Stimulated activated CD4-positive, alpha-beta T cell treated with anti-CD3 and anti-CD28 coated beads, TNF-alpha, amount 100 ng/mL, for 1 hour (primary cell): ENCODE measurements at places on chromosomes 3 and 15.

DNA sequence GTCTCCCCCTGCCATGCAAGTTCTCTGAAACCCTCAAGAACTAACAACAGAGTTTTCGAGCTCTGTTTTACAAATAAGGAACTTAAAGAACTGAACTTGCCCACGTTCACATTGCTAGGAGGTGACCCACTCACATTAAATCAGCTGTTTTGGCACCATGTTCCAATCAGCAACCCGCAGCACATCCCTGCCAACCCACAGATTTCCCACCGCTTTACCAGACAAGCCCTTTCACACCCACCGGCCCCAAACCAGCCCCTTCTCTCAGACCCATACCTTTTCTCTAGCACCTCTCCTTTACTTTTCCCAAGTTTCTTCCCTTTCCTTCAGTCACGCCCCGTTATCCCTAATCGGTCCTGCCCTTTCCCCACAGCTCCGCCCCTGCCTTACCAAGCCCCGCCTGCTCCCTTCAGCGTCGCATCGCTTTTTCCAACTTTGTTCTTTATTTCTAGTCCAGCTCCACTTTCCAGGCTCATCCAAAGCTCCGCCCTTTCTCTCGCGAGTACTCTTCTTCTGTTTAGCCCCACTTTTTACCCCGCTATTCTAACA is 804 bp upstream of the BRPF1 start:
- DNase-seq: peak; percentile 11

- DNase-seq: no peak
Measured at GRCh38 chr3:15825016-15825415, 27.2 kb upstream of the ANKRD28 start.

DNA sequence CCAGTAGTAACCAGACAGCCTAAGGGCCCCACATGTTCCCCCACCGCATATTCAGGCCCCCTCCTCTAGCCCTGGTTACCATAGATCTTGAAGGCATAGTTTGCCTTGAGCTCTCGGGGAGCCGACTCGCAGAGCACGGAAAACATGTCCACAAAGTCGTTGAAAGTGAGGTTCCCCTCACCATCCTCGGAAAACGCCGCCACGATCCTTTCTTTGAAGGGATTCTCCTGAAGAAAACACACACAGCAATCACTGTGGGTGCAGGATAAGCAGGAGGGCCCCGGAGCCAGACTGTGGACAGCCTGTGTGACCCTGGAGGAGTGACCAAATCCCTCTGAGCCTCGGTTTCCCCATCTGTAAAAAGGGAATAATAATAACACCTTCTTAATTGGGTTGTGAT is 16.8 kb downstream of the SH2D7 start:
- no peak for DNase-seq

DNA sequence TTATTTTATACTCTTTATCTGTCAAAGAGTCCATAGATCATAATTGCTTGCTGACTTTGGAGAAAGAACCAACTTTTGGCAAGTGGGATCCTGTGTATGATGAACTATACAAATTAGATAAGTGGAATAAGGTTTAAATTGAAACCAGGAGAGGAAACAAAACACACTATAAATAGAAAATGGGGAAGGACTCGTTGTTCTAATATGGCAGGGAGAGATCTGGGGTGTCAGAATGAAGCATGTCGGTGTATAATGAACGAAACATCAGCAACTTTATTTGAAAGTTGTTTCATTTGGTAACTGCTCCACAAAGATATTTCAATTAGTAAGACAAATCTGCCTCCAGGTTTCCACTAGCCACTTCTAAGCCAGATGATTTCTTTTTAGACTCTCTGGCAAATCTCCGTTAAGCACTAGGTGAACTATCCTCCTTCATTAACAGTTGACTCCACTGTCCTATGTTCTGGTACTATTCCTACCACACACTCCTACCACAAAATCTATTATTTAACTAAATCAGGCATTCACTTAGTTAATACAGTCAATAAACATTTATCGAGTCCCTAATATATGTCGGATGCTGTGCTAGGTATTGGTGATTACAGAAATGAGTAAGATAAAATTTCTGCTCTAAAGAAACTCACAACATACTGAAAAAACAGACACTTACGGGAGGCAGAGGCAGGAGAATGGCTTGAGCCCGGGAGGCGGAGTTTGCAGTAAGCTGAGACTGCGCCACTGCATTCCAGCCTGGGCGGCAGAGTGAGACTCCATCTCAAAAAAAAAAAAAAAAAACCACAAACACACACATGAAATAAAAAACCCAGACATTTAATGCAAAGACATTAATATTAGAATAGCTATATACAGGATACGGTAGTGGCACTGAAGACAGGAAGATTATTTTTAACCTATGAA is 20.1 kb downstream of the SLC15A2 start:
- no peak for DNase-seq

DNA sequence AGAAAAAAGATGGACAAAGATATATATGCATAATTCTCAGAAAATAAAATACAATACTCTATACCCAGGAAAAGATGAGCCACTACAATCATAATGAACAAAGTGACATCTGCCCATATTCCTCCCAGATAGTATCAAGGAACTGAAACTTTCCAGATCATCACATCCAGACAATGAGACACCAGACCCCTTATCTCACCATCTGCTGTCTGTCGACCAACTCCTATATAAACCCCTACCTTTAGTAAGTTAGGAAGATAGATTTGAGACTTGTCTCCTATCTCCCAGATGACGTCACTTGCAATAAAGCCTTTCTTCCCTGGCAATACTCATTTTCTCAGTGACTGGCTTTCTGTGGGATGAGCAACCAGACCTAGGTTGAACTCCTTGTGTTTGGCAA is 1071.6 kb downstream of the PLOD2 start:
- DNase-seq: no peak

DNA sequence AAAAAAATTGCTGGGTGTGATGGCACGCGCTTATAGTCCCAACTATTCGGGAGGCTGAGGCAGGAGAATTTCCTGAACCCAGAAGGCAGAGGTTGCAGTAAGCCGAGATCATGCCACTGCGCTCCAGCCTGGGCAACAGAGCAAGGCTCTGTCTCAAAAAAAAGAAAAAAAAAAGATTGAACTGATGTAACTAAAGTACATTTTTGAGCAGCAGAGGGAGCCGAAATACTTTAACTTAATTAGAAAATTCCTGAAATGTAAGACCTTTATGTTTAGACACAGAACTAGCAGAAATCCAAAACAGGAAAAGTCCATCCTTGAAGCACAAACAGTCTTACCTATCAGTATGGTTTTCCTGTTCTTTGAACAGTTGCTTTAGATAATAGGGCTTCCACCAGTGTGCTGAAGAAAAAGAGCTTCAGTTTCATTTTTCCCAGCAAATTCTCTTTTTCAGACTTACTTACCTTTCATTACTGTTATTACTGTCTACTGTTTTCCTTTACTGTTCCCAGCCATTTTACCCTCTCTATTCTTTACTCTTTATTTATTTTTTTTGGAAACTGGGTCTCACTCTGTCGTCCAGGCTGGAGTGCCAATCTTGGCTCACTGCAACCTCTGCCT is 33.4 kb upstream of the ZNF609 start:
- no peak for DNase-seq

- no peak for DNase-seq
Measured at GRCh38 chr3:107574650-107575049, 51.9 kb downstream of the BBX start.

DNA sequence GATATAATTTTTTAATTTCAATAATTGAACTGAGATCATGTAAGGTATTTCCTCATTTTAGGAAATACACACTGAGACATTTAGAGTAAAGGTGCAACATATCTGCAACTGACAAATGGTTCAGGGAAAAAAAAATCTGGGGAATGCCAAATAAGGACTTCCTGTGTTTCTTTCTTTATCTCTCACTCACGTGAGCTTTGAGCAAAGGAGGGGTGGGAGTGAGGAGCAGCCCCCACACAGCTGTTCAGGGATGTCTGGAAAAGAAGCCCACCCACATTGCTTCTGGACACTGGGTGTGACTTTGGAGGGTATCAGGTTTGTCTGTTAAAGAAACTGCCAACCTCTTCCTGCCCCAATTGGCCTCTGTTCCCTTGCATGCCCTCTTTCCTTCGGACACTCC is 5.6 kb upstream of the TP63 start:
- no peak for DNase-seq

DNA sequence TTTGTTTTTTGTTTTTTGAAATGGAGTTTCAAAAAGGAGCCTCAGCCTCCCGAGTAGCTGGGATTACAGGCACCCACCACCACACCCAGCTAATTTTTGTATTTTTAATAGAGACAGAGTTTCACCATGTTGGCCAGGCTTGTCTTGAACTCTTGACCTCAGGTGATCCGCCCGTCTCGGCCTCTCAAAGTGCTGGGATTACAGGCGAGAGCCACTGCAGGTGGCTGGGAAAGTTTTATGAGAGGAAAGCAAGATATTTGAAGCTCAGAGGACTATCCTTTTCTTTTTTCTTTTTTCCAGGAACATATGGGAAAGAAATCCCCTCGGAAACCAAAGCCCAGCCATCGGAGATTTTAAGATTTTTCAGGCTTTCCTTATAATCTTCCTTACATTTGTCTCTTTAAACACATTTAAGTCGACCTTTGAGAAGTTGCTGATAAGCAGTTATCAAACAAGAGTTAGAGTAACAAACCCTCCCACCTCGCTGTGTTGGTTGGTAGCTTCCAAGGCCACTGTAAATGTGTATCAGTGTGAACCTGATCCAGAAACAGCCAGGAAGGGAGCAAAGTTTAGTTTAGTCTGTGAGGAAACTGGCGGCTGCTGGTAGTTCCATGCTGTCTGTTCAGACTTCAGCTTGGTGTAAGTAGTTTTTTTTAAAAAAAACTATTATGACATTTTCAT is 34.5 kb upstream of the MAP3K13 start:
- no peak for DNase-seq

- no peak for DNase-seq
Measured at GRCh38 chr3:155241579-155241978, 51.9 kb downstream of the STRIT1 start.

- DNase-seq: no peak
Measured at GRCh38 chr3:141302364-141303141, 65.8 kb upstream of the ZBTB38 start.

- DNase-seq: no peak
Measured at GRCh38 chr3:76383781-76384180, 598.4 kb upstream of the ZNF717 start.

DNA sequence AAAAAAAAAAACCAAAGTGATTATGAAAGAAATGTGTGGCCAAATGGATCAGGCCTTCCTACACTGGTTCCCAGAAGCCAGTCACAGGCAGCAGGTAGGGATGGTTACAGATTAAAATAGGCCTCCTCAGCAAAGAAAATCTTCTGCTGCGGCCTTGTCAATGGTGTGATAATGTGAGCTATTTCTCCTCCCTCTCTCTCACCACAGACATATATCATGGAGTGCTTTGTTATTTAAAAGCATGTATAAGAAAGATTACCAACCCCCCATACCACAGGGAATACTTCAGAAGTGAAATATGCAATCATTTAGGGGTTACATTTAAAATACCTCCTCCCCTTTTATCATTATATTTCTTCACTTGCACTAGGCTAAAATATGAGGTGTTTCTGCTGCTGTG is 32.2 kb upstream of the LRTM1 start:
- DNase-seq: no peak

GRCh38 chr15:52037889-52038505 is 19.0 kb downstream of the MAPK6 start:
- DNase-seq: no peak

GRCh38 chr3:193872265-193872753 is 263.6 kb upstream of the HES1 start:
- DNase-seq: no peak

- no peak for DNase-seq
Measured at GRCh38 chr3:117562000-117562399, 852.4 kb downstream of the TUSC7 start.

DNA sequence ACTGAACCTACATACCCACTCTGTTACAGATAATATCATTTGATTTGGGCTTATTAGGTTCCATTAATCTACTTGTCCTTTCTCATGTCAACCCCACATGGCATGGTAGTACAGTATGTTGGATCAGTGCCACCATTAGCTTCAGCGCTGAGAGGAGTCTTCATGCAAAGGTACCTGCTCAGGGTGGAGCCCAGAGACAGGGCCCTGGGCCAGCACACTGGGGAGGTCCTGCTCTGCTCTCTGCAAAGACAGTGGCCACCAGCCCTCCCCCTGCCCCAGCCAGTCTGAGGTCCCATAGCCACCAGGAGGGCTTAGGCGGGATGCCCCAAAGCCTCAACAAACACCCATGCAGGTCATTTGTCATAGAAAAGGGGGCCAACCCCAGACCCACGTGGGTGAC is 71.0 kb downstream of the ATP10A start:
- no peak for DNase-seq

GRCh38 chr3:72812201-72812600 is 36.0 kb downstream of the SHQ1 start:
- no peak for DNase-seq

DNA sequence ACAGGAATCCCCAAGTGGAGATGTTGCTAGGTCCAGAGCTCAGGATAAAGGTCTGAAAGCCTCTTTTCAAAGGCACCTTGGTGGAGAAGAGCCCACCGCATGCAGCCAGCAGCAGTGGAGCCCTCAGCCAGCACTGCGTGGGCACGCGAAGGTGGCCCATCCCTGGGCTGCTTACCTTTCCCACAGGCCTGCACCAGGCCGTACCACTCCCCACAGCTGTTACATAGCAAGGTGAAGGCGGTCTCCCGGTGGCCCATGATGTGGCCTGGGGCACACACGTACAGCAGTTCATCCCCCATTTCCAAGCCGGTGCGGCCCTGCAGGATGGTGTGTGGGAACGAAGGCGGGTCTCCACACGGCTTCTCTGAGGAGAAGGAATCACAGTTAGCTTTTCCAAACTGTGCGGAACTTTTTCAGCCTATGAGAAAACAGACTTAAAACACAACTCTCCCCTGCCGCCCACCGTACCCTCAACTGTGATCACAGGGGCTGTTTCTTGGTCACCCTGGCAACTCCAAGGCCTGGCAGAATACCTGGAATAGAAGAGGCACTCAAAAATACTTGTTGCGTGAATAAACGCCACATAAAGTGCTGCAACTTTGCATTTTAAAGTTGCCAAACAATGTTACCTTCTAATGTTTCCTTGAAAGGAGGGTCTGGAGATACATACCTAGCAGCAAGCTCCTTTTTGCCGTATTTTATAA is 43.7 kb downstream of the SUSD5 start:
- no peak for DNase-seq

DNA sequence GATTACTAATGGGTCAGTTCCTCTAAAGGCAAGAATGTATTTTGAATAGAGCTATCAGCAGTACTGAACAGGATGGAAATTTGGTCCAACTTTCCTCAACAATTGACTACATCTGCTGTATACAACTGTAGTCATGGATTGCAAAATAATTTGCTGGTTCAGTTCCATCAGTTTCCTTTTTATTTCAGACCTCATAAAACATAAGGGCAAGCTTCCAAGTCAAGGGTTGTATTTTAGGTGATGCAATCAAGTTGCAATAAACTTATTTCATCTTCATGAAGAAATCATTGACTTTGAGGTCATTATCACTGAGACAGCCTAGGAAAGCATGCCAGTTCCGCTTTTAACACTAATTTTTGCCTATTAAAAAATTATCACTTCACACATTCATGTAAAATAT is 90.4 kb upstream of the TSEN2 start:
- DNase-seq: no peak

- no peak for DNase-seq
Measured at GRCh38 chr3:125140011-125140817, 72.3 kb downstream of the SLC12A8 start.

GRCh38 chr3:153319705-153320554 is 157.9 kb downstream of the RAP2B start:
- DNase-seq: no peak

- DNase-seq: no peak
Measured at GRCh38 chr3:124783696-124784095, 53.4 kb downstream of the UMPS start.
